T-helper 2 cell treated with Interferon-gamma antibody and Interleukin-4, amounts not matched to agents 5 μg/mL and 100 μg/mL, for 36 hours (primary cell): ENCODE measurements at places on chromosomes 4 and X.
A peak's percentile ranks its signal among the peaks of the same experiment; 100 is the strongest.

GRCh38 chr4:46390355-46391058 is 579 bp upstream of the GABRA2 start:
- no peak for DNase-seq

DNA sequence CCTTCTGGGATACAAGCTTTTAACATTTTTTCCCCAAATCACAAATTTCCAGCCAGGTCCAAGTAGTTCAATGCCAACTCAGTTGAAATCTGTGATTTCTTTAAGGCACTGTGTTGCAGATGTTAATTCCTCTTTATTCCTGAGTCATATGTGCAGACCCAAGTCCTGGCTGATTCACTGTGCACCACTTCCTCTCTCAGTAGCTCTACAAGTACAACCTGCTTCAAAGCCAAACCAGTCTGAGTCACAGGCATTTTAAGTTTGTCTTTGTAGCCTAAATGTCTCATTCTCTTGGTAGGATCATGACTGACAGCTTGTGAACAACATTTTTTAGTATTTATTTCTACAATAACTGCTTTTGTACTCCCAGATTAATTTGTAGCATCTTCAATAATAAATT is 165.6 kb upstream of the S100G start:
- DNase-seq: peak; percentile 27

- no peak for DNase-seq
Observed at GRCh38 chr4:60656171-60656570, 544.0 kb upstream of the ADGRL3 start.

- no peak for DNase-seq
Observed at GRCh38 chrX:114268643-114269042, 315.2 kb upstream of the HTR2C start.

GRCh38 chrX:129359269-129359668 is 164.0 kb downstream of the SMARCA1 start:
- DNase-seq: no peak

- DNase-seq: no peak
Observed at GRCh38 chrX:155592331-155592730, 20.4 kb downstream of the TMLHE start.

GRCh38 chrX:34631479-34632220 is 25.4 kb downstream of the TMEM47 start:
- no peak for DNase-seq

GRCh38 chr4:4427886-4428285 is 41.0 kb downstream of the NSG1 start:
- DNase-seq: no peak

- DNase-seq: no peak
Observed at GRCh38 chr4:111475001-111475400, 670.3 kb upstream of the FAM241A start.

GRCh38 chrX:153930011-153930910 is 4.2 kb upstream of the ARHGAP4 start:
- DNase-seq: no peak

GRCh38 chr4:26020083-26020668 is 106.2 kb downstream of the SMIM20 start:
- DNase-seq: peak; percentile 58

GRCh38 chrX:24099394-24099793 is 44.6 kb downstream of the EIF2S3 start:
- DNase-seq: no peak

DNA sequence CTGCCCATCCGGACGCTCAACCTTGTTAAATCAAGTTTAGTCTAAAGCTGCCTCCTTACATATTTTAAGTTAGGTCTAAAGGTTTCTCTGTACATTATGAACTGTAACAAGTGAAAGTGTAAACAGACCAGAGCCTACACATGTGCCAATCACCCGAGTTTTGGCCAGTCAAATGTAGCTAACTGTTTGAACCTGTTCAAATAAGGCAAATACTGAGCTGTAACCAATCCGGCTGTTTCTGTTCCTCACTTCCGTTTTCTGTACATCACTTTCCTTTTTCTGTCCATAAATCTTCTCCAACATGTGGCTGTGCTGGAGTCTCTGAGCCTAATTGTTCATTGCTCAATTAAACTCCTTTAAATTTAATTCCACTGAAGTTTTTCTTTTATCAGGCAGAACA is 113.3 kb upstream of the SHISA3 start:
- DNase-seq: no peak

DNA sequence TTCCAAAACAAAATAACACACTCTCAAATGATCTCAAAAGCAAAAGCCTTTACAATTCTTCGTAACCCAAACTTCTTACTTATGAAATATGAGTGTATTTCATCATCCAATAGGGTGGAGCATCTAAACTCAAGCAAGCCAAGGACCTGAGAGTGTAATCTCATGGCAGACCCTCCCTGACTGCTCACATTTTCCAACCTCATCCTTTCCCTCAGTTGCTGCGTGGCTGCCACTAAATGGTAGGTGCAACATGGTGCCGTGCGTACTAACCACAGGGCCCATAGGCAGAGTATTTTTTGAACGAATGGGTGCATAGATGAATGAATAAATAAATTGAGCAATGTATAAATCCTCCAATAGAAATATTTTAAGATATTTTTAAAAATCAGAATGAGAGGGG is 45.4 kb downstream of the TTC29 start:
- DNase-seq: no peak

DNA sequence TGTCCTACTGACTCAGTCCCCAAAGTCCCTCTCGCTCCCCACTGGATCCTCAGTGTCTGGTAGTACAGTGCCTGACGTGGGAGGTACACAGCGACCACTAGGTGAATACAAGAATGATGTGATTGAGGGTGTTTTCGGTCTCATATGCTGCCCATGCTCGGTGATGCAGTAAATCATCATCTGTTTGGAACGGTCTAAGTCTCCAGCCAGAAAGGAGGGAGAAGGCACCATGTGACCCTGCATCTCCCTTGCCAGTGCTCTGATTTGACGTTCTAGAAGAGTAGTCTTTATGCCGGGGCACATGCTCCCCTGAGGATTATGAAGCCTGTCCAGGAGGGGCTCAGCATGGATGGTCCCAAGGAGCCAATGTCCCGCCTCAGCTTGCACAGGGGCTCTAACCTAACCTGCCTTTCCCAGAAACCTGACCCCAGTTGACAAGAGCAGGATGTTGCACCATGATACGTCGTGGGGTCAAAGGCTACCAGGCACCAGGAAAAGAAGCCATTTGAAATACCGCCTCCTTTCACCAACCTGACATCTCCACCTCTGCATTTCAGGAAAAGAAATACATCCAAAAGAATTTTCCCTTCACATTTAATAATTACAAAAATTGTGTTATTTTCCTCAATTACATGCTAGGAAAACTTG is 13.8 kb upstream of the PLXNB3 start:
- no peak for DNase-seq

DNA sequence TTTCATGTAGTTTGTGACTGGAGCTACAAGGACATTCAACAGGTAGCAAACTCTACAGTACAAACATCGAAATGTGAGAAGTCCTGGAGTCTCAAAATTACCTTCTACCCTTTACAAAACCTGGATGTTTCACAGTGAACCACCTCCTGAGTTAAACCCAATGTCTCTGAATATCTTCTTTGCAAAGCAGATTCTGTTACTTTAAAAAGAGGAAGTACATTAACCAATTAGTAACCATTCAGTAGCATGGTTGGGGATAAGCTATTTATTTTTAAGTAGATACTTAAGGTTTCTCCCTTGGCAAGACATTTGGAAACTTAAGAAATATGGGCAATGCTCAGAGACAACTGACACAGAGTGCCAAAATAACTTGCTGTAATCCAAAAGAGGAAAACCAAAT is 371.9 kb upstream of the NWD2 start:
- no peak for DNase-seq

DNA sequence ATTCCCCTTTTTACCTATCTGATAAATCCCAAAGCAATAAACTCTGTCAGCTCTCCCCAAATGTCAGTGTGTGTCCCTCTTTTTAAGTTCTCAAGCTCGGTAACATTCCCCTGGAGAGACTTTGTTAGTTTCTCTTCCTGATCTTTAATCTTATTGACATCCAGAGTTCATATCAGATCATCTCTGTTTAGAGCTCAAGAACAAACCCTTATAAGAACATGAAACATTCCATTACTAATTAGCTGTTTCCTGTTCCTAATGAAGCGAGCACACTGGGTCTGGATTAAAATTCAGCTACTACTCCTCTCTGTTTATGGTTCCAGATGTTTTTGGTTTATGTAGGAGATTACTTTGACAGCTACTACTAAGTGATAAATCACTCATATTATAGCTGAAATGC is 681.5 kb downstream of the DACH2 start:
- no peak for DNase-seq

GRCh38 chr4:150656891-150657290 is 74.9 kb downstream of the MAB21L2 start:
- no peak for DNase-seq

DNA sequence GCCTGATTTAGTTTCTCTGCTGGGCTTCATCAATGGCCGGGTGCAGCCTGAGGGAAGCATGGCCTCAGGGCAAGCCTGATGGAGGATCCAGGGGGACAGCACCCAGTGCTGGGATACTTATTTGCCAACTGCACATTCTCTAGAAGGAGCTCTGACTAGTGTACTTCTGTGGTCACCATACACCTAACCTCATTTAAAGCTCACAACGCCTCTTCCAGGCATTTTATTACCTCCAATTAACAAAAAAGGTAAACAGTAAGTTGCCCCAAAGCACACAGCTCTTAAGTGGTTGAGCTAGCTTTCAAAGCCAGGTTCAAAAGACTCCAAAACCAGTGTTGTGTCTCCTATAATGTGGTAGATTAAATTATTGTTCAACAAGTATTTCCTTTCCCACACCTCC is 26.8 kb upstream of the ATXN3L start:
- DNase-seq: no peak

DNA sequence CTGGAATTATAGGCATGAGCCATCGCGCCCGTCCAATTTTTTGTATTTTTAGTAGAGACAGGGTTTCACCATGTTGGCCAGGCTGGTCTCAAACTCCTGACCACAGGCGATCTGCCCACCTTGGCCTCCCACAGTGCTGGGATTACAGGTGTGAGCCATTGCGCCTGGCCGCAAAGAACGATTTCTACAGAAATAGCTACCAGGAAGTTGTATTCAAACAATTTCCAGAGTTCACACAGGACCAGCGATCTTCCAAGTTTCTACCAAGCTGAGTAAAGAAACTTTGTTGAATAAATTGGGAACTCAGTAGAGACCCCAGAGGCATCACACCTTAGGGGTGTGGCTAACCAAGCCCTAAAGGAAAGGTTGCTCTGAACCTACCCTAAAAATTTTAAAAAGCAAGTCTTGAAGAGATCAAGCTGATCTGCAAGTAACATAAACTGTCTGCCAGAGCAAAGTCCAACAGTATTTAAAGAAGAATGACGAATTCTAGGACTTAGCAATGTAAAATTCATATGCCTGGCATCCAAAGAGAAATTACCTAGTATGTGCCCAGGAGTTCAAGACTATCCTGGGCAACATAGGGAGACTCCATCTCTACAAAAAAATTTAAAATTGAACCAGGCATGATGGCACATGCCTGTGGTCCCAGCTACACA is 48.4 kb upstream of the USP9X start:
- DNase-seq: no peak

- DNase-seq: no peak
Observed at GRCh38 chrX:9171841-9172463, 138.0 kb upstream of the FAM9B start.

- DNase-seq: no peak
Observed at GRCh38 chrX:74779175-74779574, 146.1 kb downstream of the NEXMIF start.

GRCh38 chrX:18899796-18900380 is 84.0 kb downstream of the PHKA2 start:
- no peak for DNase-seq

DNA sequence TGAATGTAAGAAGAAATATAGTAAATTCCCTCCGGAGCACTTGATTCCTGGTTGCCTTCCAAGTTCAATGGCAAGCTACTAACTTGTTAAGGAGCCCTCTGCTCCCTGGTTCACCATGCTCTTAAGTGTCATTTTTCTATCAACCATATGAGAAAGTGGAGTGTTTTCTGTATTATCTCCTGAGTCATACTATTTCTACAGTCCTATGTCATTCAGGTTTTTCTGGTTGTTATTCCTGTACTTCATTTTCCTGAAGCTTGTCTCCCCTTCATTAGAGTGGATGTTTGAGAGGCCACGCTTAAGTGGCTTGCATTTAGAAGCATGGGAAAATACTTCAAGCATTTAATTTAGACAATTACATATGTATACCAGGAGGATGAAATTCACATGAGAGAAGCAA is 14.7 kb upstream of the EPGN start:
- DNase-seq: no peak

DNA sequence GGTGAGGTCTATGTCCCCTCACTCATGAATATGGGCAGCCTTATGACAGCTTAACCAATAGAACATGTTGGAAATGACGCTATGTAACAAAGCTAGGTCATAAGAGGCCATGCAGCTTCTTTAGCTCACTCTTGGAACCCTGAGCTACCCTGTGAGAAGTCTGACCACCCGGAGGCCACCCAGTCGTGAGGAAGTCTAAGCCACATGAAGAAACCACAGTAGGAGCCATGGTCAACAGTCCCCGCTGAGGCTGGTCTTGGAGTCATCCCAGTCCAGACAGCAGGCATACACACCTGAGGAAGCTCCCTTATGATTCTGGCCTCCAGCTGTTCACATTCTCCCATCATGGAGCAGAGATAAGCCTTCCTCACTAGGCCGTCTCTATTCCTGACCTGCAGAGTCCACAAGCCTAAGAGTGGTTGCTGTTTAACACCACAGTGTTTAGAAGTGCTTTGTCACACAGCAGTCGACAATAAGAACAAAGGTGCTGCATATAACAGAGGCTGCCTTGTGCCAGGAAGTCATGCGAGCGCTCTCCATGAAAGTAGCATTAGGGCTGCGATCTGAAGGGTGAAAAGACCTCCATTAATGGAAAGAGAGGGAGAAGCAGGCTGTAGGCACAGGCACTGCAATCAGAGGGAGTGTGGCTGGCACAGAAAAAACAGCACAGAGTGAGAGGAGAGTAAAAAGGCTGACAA is 38.2 kb downstream of the TSPAN5 start:
- no peak for DNase-seq

GRCh38 chr4:72997409-72997808 is 72.1 kb downstream of the COX18 start:
- DNase-seq: no peak

DNA sequence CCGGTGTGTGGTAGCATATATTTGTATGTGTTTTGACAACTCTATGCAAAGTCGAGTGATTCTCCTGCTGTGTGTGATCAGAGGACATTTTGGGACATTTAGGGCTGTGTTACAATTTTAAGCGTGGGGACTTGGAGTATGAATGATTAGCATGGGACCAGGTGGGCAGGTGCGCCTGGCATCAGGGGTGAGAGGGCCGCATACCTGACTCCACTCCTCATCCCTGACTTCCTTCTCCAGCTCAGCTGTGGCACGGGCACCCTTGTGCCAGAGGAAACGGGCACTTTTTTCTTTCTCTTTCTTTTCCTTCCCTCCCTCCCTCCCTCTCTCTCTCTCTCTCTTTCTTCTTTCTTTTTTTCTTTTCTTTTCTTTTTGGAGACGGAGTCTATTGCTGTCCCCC is 15.7 kb upstream of the PLCXD1 start:
- DNase-seq: peak; percentile 2

- DNase-seq: no peak
Observed at GRCh38 chr4:176746846-176747245, 45.9 kb downstream of the VEGFC start.

GRCh38 chr4:52106660-52107059 is 55.6 kb downstream of the SPATA18 start:
- DNase-seq: no peak
